Activated CD4-positive, alpha-beta T cell treated with anti-CD3 and anti-CD28 coated beads for 36 hours (primary cell): ENCODE measurements at places on chromosomes 7 and 10.

DNA sequence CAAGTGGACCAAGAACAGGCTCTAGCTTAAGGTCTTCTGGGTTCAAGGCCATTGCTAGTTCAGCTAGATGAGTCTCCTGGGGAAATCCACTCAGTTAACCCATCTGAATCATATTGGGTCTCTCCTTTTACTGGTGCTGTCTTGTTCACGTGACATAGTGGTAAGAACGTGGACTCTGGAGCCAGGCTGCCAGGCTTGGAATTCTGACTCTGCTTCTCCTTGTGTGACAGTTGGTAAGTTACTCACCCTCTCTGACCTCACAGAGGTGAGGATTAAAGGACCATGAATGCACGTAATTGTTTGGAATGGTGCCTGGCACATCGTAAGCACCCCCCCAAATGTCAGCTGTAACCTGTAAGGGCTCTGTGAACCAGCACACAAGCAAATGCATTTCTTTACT lies 9.7 kb upstream of the CALU start:
- DNase-seq: no peak

DNA sequence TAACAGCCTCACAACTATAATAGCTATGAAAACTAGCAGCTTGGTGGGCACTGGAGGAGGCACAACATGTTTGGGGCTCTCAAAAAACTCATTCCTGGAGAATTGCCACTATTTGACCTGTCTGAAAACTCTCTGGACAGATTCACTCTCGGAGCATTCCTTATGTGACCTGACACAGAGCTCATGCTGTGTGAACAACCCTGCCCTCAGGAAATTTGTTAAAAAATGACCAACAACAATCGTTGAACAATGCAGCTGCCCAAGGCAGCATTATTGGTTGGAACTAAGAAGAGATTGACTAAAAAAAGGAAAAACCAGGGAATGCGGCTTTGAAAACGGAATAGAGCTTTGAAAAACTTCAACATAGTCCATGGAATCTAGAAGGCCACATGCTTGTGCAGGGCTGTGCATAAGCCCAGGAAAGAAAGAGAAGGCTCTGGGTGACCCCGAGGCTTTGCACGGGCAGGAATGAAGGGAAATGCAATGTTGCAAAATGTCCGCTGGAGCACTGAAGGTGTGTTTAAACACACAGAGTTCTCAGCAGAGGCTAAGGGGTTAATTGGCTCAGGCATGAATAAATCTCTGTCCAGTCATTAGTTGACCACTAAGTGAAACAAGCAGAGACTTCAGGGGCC lies 52.8 kb downstream of the NAMPT start:
- no peak for DNase-seq

DNA sequence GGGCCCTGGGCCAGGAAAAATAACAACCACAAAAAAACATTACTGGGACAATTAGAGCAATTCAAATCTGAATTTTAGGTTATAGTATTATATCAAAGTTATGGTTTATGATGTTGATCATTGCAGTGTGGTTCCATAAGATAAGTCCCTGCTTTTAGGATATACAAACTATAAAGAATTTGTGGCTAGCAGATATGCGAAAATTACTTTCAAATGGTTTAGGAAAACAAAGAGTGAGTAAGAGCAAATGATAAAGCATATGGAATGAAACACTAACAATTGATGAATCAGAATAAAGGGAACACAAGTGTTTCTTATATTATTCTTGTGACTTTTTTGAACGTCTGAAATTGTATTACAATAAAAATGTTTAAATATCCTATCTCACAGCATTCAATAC lies 64.4 kb upstream of the HECTD2 start:
- no peak for DNase-seq

GRCh38 chr10:50394832-50395231 lies 143.5 kb upstream of the ASAH2 start:
- DNase-seq: no peak

DNA sequence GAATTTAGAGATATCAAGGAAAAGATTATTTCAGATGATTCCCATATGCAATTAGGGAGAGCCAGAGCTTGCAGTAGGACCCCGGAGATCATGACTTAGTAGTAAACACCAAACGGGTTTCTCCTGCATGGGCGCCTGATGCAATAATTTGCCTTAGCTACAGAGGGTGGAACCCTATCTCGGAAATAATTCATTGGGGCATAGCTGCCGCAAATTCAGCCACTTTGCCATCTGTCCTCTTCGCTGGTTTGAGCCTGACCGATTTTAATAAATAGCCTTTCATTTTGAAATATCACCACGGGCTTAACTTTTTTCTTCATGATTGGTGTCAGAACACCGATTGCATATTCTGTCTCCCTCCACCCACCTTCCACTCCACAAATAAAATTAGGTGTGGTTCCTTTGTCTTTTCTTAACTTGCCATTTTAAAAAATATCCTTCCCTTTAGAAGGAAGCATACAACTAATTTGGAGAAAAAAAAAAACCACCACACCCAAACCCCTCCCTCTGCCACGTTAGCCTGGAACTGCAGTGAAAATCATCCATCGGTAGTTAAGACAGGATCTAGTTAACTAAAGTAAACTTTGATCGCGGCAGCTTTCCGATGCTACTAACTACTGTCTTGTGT lies 1.4 kb downstream of the GARS1 start:
- DNase-seq: peak; percentile 41

- DNase-seq: no peak
Measured at GRCh38 chr10:16392531-16393069, 44.2 kb upstream of the PTER start.

DNA sequence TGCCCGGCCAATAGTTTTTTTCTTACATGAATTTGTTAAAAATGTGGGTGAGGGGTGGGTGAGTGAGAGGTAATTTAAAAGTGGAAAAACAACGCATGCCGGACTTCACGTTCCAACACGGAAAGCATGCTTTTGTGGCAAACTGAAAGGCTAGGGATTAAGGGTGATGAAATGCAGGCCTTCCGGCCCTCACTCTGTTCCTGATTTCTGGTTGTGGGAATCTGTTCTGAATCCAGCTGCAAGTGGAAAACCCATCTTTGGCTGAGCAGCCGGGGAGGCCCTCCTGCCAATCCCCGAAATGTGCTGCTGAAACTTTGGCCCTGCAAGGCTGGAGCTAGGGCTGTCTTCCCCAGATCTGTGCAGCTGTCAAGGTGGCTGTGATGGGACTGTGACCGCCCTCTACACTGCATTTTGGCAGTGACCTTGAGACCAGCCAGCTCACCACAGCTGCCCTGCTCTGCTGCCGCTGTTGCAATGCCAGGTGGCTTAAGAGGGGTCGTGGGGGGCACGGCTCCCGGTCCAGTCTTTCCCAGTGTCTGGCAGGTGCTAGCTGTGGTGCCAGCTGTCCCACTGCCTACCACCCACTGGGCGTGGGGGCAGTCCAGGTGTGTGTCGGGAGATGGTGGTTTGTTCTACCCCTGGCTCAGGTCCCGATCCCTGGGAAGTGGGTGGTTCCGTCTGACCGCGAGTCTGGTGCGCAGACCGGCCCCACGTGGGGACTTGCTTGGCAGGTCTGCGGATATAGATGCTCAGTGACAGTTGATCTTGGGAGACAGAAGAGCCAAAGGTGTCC lies 39.0 kb downstream of the TET1 start:
- peak; percentile 11 for DNase-seq

GRCh38 chr10:129523723-129524316 lies 56.8 kb downstream of the MGMT start:
- DNase-seq: no peak

GRCh38 chr7:84336303-84336702 lies 141.7 kb upstream of the SEMA3A start:
- no peak for DNase-seq

GRCh38 chr10:122525788-122526187 lies 34.8 kb upstream of the DMBT1 start:
- peak; percentile 26 for DNase-seq

DNA sequence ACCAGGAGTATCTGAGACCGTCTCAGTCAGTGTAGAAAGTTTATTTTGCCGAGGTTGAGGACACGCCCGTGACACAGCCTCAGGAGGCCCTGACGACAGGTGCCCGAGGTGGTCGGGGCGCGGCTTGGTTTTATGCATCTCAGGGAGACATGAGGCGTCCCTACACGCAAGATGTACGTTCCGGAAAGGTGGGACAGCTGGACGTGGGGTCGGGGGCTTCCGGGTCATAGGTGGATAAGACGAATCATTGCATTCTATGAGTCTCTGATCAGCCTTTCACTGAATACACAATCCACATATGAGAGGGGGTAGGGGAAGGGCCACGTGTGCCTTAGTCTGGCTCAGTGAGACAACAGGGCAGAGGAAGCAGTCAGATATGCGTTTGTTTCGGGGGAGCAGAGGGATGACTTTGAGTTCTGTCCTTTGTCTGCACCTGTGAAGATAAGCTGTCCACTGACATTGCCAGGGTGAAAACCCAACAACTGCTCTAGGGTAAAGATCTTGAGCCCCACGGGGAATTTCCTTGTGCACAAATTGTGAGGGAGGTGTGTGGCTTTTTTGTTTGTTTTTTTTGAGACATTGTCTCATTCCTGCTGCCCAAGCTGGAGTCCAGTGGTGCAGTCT lies 66.2 kb downstream of the DNAJB6 start:
- no peak for DNase-seq

DNA sequence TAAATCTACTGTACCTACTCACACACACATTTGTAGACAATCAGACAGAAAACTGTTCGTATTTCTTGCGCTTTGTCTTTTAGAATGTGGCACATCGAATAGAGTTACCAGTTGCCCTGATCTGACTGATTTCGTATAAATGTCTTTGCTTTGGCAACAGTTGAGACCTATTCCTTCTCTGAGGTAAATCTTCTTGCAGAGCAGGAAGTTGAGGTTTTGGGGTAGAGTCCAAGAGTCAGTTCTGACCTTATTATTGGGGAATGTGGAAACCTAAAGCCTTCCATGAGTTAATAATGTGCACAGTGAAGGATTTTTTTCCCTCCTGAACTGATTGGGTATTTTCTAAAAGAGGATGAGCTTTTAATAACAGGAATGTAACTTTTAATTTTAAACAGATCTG lies 135.3 kb downstream of the KIAA1217 start:
- no peak for DNase-seq

DNA sequence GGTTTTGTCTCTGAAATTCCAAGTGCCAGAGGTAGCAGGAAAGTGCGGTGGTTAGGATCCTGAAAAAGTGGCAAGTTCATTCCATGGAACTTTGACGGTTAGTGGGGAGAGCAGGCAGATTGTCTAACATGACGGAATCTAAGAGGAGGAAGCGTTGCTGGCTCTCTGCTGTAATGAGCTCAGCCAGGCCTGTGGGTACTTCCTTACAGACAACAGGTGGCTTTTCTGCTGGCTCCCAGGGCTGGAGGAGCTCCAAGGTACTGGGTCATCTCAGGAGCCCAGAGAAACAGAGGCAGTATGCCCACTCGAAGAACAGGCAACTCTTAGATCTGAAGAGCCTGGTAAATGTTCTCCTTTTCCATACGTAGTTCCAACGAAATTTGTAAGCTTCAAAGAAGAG lies 3.1 kb upstream of the AIFM2 start:
- DNase-seq: no peak

DNA sequence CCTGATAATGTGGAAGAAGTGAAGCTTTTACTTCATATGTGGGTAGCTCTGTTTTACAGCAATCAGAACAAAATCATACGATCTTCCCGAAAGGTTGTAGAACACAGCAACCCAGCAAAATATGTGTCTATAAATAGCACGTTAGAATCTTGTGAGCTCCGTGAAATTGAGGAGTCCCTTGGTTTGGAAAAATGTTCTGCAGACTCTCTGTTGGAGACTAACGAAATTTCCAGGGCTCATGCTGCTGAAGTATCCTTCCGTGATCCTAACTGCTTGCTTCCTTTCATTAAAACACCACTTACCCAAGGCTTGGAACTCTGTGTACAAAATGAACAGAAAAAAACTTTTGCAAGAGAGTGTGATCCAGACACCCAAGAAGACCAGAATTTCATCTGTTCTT lies 57.5 kb downstream of the TASOR2 start:
- DNase-seq: no peak

DNA sequence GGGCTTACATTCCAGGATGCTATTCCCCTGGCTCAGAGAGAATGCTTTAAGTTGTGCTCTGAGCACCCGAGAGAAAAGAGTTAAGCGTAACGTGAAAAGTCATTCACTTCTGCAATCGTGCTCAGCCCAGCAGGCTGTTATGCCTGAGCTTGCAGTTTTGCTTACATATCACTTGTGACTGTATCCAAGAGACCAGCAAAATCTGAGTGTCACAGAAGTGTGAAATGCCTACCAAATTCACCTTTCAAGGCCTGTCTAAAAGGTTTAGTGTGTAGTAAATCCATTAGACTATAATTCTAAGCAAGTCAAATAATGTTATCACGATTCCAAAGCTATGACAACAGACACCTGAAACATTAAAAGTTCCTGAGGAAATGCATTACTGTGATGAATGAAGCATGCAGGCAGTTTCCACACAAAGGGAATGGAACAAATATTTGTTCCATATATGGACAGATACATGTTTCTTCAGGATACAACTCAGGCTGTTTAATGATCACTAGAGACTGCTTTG lies 20.1 kb downstream of the ITGB1 start:
- DNase-seq: no peak

DNA sequence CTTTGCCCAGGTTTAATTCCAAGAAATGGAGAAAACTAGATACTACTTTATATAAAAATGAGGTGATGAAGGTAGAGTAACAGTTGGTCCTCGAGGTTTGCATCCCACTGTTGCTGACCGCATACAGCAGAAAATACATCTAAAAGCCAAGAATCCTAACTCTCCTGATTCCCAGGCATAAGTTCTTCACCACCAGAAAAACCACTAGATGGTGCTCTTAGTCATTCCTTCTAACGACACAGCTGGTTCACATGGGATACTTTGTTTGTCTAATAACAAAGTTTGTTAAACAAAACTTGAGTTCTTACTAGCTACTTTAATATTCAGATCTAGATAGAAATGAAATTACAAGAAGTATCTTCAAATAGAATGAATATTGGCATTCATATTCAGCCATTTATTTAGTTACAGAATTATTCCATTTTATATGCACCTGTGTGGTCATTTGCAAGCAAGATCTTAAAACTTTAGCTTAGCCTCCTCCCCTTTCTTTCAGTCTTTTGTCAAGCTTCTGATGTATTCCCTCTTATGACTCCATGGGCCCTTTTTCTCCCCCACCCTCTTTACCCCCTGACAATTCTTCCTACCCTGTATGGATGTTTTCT lies 54.1 kb upstream of the CYP26C1 start:
- DNase-seq: no peak

DNA sequence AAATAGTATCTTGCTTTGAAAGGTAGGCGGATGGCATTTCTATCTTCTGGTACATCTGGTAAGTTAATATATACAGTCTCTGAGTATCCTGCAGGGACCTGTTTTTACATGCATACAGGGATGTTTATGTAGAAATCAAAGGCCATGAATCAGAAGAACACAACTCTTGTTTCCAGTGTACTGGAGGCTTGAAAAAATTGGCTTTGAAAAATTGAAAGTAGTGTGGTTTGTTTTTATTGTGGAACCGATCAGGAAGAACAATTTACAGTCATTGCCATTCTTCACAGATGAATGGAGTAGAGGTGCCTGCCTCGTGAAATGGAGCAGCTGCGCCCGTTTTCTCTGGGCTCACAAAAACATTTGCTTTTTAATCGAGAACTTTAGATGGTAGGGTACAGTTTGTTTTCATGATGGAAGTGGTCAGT lies 54.0 kb upstream of the RPA3 start:
- DNase-seq: peak; percentile 51

GRCh38 chr7:111987115-111987826 lies 218.9 kb downstream of the DOCK4 start:
- DNase-seq: no peak
